Right ventricle myocardium superior (tissue), 1 donor: ENCODE measurements at places on chromosomes 6 and 20.

DNA sequence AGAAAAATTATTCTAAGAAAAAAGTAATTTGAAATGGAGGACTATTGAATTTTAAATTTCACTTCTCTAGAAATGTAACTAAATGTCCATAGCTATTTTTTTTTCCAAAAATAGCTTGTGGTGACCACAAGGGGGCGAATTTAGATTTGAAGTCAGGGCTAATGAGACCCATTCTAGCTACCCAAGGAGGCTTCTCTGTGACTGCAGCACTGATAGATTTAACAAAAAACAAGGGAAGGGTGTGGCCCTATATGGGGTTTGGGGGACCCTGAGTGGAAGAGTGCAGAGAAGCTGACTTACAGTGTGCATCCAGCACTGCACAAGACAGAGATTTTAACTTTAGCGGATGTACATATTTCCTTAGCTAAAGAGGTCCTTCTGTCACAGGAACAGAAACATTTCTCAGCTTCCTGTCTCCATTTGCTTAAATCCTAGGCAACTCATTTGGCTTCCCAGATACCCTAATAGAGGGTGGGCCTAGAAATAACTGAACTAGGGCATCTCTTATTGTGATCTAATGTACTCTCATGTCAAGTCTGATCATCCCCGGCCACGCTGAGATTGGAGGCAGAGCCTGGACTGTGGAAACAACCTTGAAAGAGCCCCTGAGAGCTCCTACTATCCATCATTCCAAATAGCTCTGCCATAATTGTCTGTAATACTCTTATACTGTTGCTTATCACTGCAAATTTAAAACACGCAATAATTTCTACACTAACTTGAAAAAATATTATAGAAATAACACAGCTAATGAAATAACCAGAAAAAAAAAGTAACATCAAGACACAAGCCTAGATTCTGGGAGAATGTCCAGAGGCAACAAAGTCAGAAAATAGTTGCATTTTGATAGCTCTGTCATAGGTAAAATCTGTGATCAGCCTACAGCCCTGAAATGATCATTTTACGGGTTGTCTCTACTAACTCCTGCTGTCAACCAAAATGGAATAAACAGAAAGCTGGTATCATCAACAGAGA is 93.6 kb downstream of the SNAP91 start:
- DNase-seq, result no peak

DNA sequence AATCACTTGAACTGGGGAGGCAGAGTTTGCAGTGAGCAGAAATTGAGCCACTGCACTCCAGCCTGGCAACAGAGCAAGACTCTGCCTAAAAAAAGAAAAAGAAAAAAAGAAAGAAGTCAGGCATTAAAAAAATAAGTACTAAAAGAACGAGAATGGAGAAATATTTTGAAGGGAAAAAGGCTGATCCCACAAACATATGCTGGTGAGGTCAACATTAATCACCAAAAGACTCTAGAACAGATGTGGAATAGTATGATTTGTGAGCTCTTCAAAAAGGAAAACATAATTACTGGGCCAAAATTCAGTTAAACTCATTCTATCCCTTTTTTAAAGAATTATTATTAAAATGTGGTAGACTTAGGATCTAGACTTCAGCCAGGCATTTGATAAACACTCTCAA is 61.2 kb upstream of the NRSN1 start:
- no peak for DNase-seq

GRCh38 chr6:96899019-96899418 is 1.3 kb upstream of the NDUFAF4 start:
- DNase-seq, result no peak

- DNase-seq, result no peak
Observed at GRCh38 chr6:133873538-133873937, 15.4 kb upstream of the TCF21 start.

- no peak for DNase-seq
Observed at GRCh38 chr6:83417880-83418663, 12.8 kb downstream of the ME1 start.

DNA sequence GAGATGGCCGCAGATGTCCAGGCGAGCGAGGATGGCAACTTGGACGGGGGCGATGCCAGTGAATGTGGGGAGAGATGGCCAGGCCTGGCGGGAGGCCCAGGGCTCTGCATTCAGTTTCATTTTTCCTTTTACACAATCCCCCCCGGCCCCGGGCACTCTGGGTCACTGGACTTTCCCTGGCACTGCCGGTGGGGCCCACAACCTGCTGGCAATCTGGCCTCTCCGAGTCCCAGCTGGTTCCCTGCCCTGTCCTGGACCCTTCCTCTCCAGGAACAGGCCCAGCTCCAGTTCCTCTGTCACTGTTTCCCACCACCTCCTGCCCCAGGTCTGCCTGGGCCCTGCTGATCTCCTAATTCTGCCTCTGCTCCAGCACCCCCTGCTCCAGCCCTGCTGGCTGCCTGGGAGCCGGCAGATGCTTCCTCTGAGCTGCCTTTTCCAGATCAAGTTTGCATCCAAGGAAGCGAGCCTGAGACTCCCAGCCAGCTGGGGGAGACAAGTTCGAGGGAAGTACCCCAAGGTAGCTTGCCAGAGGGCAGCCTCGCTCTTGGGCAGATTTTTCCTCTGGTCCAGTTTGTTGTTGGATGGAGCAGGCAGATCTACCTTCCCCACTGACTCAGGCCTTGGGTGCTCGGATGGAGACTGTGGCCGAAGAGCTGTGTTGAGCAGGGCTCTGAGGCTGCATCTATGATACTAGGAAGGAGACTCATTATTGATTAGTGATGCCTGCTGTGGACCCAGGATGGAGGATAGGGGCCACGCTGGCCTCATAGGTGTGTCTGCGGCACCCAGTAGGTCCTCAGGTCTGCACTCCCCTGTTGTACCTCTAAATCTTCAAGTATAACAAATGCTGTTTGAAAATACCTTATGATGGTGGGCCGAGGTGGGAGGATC is 83.2 kb downstream of the CEBPB start:
- DNase-seq, result peak; percentile 63

- DNase-seq, result peak; percentile 65
Observed at GRCh38 chr6:168377484-168377855, 57.9 kb upstream of the DACT2 start.

- peak; percentile 55 for DNase-seq
Observed at GRCh38 chr20:58198901-58199355, 29.5 kb downstream of the ANKRD60 start.

DNA sequence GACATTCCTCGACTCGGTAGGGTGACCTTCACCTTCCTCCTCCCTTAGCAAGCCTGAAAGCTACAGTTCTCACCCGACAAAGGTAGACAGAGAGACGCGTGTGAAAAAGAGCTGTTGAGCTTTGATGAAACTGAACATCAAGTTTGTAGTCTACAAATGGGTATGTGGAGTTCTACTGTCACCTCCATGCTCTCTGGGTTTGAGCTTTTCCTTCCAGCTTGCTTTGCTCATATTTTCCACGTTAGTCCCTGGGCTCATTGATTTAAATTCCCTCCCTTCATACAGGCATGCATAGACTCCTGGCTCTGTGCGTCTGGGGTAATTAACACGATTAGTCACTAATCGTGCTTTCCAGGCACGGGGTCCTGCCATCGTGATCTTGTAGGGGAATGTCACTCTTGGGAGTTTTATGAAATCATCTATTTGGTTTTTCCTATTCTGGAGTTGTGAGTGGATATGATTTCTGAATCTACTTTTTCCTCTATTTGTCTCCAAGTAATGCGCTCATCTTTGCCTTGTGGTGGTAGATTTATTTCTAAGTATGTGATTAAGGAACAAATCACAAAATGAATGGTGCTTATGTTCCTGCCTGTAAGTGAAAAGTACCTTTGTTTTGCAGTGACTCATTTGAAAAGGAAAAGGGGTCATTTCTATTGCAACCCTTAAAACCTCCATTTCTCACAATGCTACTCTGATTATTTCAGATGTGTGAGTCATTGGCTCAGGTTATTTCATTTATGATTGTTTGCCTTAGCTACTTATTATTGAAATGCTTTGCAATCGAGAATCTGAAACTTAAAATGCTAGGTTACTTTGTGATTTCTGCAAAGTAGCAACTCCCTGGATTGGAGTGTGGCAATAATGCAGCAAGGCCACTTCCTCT is 154.6 kb downstream of the ZDHHC14 start:
- no peak for DNase-seq

- DNase-seq, result no peak
Observed at GRCh38 chr20:23214903-23215302, 128.8 kb upstream of the CD93 start.

GRCh38 chr20:15854911-15855310 is 718.3 kb downstream of the KIF16B start:
- no peak for DNase-seq
